Fibroblast of the aortic adventitia (primary cell): ENCODE measurements at places on chromosomes 6 and 20. TPM values are rescaled to one million over a fixed set of nuclear protein-coding genes. Genes with fewer than 3 reads are reported as not detected.

The EDN3 gene
- not detected in 2 replicates for total RNA-seq

The MDFI gene
- total RNA-seq = 0.09 TPM in 1 of 2 replicates, not detected in the other

The KCNG1 gene
- total RNA-seq = 3.0 and 13.3 TPM in 2 replicates

The OR2H2 gene
- not detected in 2 replicates for total RNA-seq

The PRR18 gene
- total RNA-seq = not detected in 2 replicates

The OPN5 gene
- total RNA-seq = under 0.01 TPM in 1 of 2 replicates, not detected in the other

The PCMT1 gene
- total RNA-seq = 44.1 and 117 TPM in 2 replicates

The NRSN1 gene
- total RNA-seq = not detected in 2 replicates

The ABHD12 gene
- 24.0 and 25.9 TPM in 2 replicates for total RNA-seq

The MMS22L gene
- total RNA-seq = 11.4 and 48.2 TPM in 2 replicates

The ADTRP gene
- total RNA-seq = 2.6 and 10.9 TPM in 2 replicates

The TFAP2D gene
- 5.1 TPM in 1 of 2 replicates, not detected in the other for total RNA-seq

The EBF4 gene
- 0.09 and 2.6 TPM in 2 replicates for total RNA-seq

The BRPF3 gene
- 15.3 and 19.1 TPM in 2 replicates for total RNA-seq

The TMEM30A gene
- 93.9 and 136 TPM in 2 replicates for total RNA-seq

The SCRT2 gene
- total RNA-seq = not detected in 2 replicates

The JAG1 gene
- 39.2 and 46.7 TPM in 2 replicates for total RNA-seq
